Sigmoid colon (tissue), 7 donors: ENCODE measurements at places on chromosomes 12 and 14. TPM values are rescaled to one million over a fixed set of nuclear protein-coding genes. Genes with fewer than 3 reads are reported as not detected.

Gene ULK1
- 16.8 TPM for total RNA-seq

GRCh38 chr14:90630171-90630806, 185.9 kb downstream of the TTC7B start:
- no peak for DNase-seq

Gene PSMC1
- 150 TPM for total RNA-seq

DNA sequence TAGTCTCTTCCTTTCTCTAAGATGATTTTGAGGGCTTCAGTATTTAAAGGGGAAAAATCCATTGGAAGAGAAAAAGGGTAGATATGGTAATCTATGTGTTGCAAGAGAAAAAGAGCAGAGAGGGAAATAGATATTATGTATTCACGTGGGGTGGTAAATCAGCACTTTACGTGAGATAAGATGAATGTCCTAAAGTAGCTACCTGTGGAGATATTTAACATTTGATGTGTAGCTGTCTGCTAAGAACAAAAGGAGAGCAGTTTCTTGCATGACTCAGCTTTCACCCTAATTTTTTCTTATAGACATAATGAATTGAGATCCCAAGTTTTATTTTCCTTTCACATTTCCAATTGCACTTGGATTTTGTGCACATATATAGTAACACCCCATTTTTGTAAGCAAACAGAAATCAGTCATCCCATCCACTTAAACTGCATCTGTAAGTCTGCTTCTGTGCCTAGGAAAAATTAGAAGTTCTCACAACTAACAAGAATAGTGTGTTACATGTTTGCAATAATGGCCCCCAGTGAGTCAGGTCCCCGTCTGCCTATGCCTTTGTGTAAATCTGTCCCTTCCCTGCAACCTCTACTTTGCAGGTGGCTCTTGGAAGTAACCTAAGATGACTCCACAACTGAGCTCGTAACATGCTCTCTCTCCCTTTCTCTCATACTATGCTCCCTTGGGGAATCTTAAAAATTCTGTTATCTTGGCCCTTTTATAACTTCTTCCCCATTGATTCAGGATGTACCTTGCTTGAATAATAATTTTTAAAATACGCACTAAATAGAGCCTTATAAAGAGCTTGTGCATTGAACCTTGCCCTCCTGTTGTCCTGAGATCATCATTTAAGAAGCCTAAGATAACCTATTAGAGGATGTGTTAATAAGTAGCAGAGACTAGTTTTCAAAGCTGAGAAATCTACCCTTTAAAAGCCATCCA, 3.7 kb downstream of the TMTC3 start:
- no peak for DNase-seq

DNA sequence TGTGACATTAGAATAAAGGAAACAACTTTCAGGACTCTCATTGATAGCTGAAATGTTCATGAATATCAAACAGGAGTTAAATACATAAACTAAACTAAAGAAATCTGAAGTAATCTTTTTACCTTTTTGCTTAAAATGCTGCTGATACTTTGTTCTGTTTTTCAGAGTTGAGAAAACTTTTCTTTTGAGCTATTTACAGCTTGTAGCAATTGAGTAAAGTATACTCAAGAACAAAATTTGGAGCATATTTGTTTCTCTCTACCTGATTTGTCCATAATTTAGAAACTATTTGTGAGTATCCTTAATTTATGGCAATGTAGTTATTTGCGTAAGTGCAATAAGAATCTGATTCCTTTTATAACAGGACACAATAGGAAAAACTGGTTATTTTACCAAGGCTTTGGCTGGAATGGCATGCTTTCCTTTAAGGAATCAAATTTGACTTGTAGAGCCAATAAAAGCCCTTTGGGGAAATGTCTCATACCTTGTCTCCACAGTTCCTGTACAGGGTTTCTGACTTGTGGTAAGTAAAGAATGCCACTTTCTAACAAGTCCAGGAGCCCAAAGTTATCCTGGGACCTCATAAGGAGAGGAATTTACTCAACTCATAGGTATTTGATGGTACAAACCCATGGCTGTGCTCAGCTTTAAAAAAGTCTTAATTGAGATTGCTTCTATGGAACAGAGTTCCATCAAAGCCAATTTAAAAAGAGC, 195.7 kb downstream of the TMEM117 start:
- no peak for DNase-seq

Gene EIF2B2
- total RNA-seq: 34.1 TPM

GRCh38 chr12:109664402-109664801, 49.2 kb upstream of the FAM222A start:
- DNase-seq: no peak

DNA sequence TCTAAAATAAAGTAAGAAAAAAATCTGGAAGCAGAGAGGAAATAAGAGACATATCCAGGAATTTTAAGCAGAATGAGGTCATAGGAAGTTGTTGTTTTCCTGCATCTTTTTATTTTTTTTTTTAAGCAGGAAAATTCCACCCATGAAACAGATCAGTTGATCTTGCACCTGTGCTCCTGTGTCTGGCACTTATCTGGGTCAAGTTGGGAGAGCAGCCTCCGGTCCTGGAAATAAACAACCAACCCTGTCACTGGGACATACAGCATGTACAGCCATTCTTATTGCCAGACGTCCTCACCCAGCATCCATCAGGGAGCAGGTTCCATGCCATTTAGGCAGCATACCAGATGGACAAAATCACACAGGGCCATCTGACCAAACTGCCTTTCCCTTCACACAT, 266.0 kb upstream of the BTG1 start:
- no peak for DNase-seq

- DNase-seq: no peak
Observed at GRCh38 chr14:68177728-68178127, 358.1 kb downstream of the RAD51B start.
